ENCODE measurements at places on chromosomes 3 and 15.

- no peak for DNase-seq
These were observed 140.1 kb downstream of the ADAMTS17 start for GRCh38 chr15:100201376-100202280.

DNA sequence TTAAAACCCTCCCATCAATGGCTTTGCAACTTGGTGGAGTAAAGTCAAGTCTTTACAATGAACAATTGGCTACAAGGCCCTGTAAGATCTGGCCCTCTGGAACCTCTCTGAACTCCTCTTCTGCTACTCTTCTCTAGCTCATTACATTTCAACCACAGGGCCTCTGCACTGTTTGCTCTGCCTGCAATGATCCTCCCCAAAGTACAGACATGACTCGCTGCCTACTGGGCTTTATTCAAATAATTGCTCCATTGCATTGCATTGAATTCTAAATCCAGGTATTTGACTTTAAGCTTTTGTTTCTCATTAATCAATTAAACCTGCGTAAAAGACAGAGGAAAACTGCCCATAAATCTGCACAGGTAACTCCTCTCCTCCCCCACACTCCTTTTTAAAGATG, 96.7 kb downstream of the CD47 start:
- no peak for DNase-seq

GRCh38 chr3:165854696-165855095, 17.5 kb upstream of the BCHE start:
- DNase-seq = peak; percentile 4

GRCh38 chr15:81889485-81889881, 156.3 kb downstream of the MEX3B start:
- DNase-seq = no peak

- no peak for DNase-seq
These were observed 36.4 kb downstream of the ZDHHC3 start for GRCh38 chr3:44939581-44940036.

GRCh38 chr3:71723452-71724170, 1.6 kb downstream of the EIF4E3 start:
- DNase-seq = no peak

DNA sequence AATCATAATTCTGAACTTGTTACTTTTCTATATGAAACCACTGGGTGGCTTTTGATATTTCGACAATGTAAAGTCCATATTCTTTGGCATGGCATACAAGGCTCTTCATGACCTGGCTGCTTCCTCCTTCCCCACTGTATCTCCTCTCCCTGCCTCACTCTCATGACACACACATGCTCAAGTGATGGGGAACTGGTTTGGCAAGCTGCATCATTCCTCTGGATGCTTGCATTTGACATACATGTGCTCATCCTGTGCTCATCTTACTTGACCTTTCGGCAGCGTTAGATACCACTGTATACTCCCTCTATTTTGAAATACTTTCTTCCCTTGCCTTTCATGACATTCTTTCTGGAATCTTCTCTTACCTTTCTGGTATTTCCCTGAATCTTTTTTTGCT, 51.8 kb upstream of the ZDHHC23 start:
- DNase-seq = no peak

DNA sequence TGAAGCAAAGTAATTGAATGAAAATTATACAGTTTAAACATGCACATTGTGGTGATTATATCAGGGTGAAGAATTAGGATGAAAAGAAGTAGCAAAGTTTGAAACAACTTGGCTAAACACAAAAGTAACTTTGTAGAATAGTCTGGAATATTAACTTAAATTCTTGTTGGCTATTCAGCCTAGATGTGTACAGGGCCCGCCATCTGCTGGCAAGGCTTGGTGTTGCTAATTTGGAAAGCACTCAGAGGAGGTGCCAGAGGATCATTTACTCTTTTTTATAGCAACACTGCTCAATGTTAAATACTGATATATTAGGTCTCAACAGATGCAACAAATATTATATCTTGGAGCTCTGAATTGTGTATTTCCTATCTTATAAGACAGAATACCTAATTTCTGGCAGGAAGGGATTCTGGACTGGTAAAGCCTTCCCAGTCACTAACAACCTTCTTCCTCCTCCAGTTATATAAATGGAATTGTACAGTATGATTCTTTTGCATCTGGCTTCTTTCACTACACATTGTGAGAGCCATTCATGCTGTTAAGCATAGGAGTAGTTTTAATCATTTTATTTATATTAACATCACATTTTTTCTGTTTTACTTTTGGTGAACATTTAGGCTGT, 36.1 kb downstream of the TTC23 start:
- peak; percentile 44 for DNase-seq

DNA sequence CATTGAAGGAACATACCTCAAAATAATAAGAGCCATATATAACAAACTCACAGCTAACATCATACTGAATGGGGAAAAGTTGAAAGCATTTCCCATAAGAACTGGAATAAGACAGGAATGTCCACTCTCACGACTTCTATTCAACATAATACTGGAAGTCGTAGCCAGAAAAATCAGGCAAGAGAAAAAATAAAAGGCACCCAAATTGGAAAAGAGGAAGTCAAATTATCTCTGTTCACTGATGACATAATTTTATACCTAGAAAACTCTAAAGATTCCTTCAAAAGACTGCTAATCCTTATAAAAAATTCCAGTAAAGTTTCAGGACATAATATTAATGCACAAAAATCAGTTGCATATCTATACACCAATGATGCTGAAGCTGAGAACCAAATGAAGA, 34.9 kb downstream of the SLC2A2 start:
- DNase-seq = no peak

- DNase-seq = no peak
These were observed 385.8 kb downstream of the LPP start for GRCh38 chr3:188539631-188540194.

DNA sequence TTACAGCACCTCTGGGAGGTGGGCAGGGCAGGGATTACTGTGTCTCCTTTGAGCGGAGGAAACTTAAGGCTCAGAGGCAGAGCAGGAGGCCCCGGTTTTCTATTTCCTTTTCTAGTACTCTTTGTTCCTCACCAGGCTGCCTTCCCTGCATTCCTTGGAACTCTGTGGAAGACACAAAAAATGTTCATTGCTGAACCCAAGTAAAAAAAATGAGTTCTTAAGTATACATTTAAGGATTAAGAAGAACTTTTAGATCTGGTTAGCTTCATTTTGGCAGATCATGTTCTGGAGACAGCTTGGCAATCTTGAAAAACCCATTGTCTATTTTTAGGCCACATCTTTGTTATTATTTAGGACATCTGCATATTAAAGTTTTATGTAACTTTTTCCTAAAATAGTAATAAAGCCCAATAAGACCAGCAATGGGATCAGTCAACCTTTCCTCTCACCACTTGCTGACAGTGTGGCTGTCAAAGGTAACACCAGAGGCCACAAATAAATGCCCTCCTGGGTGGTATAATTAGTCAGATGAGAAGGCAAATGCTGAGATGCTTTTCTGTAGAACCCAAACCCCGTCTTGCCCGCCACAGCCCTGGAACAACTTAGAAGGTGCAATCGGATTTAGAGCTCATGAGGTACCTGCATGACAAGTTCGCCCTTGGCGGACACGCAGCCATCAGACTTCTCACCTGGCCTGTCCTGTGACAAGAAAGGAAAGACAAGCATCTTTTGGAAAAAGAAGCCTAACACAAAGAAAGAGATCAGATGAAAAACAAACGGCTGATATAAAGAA, 97.2 kb downstream of the DGKG start:
- DNase-seq = no peak

- DNase-seq = no peak
These were observed 9.3 kb downstream of the RFTN1 start for GRCh38 chr3:16504242-16504641.

GRCh38 chr15:54571576-54571975, 593.3 kb downstream of the UNC13C start:
- no peak for DNase-seq

GRCh38 chr15:100722551-100723314, 120.3 kb downstream of the ASB7 start:
- DNase-seq = no peak

GRCh38 chr3:127590282-127590592, 296 bp downstream of the TPRA1 start:
- DNase-seq = no peak

DNA sequence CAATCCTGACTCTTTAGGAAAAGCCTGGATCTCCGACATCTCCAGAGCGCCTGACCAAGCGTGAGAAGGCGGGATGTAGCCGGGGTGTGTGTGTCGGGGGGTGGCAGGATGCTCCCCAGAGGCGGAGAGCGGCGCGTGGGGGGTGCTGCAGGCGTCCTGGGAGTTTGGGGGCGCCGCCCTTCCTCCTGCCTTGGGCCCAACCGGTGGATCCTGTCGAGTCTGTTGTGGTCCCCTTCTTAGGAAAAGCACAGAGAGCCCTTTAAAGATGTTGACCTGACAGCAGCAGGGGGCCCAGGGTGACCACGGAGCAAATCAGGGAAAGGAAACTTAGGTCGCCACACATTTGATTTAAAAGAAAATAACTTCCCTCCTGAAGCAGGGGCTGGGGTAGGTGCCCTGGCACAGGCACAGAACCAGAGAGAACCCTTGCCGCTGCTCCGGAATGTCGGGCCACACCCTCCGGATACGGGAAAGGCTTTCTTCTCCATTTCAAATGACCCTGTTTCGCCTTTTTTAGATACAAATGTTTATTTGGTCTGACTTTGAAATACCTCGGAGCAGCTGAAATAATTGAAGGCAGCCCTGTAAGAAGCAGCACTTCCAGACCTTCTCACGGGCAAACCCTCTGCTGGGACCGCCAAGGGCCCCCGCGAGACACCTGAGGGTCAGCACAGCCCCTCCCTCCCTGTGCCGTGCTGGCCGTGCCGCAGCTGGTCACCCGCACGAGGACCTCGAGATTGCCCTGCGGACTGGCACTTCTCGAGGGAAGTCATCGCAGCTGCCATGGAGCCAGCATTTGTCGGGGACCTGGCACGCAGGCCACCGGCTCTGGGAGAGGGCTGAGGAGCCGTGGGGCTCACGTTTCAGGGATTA, 102.9 kb upstream of the KLF13 start:
- DNase-seq = no peak

- DNase-seq = no peak
These were observed 101.7 kb upstream of the UBP1 start for GRCh38 chr3:33541918-33542317.

GRCh38 chr15:72570059-72570458, 84.4 kb upstream of the GOLGA6B start:
- DNase-seq = no peak

DNA sequence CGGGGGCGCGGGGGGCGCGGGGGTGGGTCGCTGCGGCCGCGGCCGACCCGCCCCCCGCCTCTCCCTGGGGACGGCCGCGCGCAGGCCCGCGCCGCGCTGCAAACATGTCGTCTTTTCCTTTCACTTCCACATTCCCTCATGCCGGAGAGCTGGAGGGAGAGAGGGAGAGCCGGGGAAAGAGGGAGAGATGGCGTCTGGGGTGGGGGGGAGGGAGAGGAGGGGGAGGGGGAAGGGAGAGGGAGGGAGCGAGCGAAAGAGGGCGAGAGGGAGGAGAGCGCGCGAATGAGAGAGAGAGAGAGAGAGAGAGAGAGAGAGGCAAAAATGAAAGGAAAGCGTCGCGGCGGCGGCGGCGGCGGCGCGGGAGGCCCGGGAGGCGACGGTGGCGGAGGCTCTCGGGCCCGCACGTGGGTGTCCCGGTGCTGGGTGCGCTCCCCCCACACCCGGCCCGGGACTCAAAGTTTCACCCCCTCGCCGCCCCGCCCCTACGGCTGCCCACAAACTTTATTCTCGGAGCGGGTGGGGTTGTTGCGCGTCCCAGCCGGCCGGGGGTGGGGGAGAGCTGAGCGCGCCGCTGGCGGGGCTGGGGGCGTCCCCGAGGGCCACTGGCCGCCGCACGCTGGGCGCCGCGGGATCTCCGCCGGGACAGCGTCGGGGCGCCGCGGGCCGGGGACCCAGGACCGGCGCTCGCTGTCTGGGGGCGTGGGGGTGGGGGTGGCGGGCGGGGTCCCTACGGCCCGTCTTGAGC, 731 bp downstream of the ZNF710 start:
- DNase-seq = peak; percentile 82

DNA sequence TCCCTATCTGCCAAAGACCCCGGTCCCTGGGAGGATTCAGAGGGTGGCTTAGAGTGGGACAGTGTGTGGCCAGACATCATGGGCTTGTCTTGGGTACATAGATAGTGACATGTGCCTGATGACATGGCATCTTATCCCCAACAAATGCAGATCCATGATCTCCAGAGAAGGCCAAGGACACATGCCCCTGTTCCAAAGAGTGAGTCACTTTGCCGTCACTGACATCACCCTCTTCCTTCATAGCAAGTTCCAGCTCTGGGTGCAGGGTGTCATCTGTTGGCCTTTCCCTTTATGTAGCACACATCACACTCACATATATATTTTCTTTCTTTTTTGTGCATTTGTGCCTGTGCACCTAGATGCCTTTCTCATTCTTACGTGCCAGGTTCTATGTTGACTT, 350.5 kb downstream of the LRTM1 start:
- no peak for DNase-seq

GRCh38 chr3:71684757-71685386, 40.3 kb downstream of the EIF4E3 start:
- no peak for DNase-seq

GRCh38 chr3:73120710-73121109, 59.3 kb downstream of the EBLN2 start:
- no peak for DNase-seq

- DNase-seq = no peak
These were observed 725.8 kb upstream of the DPPA4 start for GRCh38 chr3:110063178-110063577.

DNA sequence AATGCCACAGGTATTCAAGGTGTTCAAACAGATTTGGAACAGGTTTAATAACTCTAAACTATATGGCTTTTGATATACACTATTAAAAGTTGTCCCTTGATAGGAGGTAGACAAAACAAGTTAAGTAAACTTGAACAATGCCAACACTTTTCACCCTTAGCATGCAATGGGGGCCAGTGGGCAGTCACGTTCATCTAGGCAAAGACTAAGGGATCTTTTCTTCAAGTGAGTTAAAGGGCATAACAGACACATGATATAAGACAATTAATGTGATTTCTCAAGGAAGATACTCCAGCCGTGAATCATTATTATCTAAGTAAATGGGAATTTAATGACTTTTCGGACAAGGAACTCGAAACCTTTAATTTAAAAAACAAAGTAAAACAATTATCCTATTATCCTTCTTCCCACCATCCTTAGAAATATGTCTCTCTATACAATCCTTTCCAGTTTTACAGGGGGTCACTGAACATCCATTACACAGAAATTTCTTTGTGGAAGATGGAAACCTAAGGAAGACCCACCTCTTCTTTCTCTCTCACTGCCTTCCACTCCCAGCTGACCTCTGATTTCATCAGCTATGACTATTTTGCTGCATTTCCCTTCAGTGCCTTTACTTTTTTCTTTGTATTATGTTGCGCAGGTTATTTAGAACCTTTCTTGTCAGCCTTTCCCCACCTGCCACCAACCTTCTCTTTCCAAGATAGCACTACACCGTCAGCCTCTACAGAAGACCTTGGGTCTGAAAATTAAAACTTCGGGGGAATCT, 1.5 kb downstream of the CLDN1 start:
- DNase-seq = no peak

DNA sequence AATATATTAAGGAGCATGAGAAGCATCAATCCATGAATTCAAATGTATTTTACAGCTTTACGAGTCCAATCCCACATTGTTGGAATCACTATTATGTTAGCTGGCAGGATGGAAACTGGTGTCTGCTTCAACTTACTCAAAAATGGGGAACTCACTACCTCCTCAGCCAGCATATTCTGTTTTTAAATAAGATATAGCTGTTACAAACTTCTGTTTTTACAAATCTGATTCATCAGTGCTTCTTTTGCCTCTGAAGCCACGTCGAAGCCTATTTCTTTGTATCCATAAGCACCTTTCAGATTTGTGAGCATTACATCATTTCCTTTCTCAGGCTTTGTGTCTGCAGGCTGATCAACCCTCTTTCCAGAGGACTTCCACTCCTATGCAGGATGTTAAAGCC, 105.9 kb downstream of the TPRG1 start:
- DNase-seq = no peak

Measured in HuH-7 (cell line).